SJCRH30 (cell line): ENCODE measurements at places on chromosomes 1 and 21.

GRCh38 chr1:236522937-236523703 is 662 bp upstream of the LGALS8 start:
- H3K4me3 ChIP-seq: peak overlapping the region; percentile 58
- no peaks in the 10 kb centered on the region for H3K36me3 ChIP-seq
- H3K27ac ChIP-seq: peak overlapping the region; percentile 40; the same call in 1 of the 2 replicates
- DNase-seq: no peak
- H3K4me1 ChIP-seq: peaks cover 2% of the 10 kb centered on the region; the same call in 1 of the 2 replicates

GRCh38 chr21:45064618-45065399 is 9.6 kb upstream of the ADARB1 start:
- H3K4me1 ChIP-seq: peaks cover 7% of the 10 kb centered on the region
- no peak overlapping the region for H3K27ac ChIP-seq
- no peaks in the 10 kb centered on the region for H3K27me3 ChIP-seq
- no peak for DNase-seq
- no peak overlapping the region for H3K4me3 ChIP-seq

- H3K27ac ChIP-seq: peak overlapping the region; percentile 67
- peak; percentile 94 for DNase-seq
- H3K4me1 ChIP-seq: peaks cover 54% of the 10 kb centered on the region
- H3K27me3 ChIP-seq: no peaks in the 10 kb centered on the region
- no peak overlapping the region for H3K4me3 ChIP-seq
Observed at GRCh38 chr1:114750780-114751179, 7.0 kb downstream of the CSDE1 start.

DNA sequence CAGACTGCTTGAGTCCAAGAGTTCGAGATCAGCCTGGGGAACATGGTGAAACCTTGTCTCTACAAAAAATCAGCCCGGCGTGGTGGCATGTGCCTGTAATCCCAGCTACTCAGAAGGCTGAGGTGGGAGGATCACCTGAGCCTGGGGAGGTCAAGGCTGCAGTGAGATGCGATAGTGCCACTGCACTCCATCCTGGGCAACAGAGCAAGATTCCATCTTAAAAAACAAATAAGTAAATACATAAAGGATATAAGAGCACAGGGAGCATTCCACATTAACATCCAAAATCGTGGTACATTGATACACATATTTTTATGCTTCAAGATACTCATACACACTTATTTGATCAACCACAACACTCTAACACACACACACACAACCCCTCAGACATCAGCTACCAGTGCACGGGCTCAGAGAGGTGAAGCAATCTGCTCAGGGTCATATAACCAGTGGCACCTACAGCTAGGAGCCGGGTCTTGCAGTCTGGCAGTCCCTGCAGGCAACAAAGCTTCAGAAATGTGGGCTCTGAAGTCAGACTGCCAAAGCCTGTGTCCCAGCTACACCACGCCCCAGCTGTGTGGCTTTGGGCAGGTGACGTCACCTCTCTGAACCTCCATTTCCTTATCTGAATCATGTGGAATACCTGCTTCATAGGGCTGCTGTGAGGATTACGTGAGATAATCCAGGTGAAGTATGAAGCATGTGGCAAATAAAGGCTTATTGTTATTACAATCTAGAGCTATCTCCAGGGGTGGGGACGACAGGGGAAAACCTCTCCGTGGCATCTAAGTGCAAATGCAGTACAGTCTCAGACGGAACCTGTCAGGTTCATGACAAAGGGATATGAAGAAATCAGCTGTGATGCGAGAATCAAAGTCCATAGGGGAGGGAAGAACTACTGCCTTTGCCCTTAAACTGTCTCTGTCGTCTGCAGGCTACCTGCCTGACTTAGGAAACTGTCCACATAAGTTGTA is 4.8 kb upstream of the CRYBG2 start:
- H3K27ac ChIP-seq: no peak overlapping the region
- no peaks in the 10 kb centered on the region for H3K36me3 ChIP-seq
- H3K27me3 ChIP-seq: peaks cover 36% of the 10 kb centered on the region
- H3K4me3 ChIP-seq: no peak overlapping the region
- H3K4me1 ChIP-seq: no peaks in the 10 kb centered on the region

DNA sequence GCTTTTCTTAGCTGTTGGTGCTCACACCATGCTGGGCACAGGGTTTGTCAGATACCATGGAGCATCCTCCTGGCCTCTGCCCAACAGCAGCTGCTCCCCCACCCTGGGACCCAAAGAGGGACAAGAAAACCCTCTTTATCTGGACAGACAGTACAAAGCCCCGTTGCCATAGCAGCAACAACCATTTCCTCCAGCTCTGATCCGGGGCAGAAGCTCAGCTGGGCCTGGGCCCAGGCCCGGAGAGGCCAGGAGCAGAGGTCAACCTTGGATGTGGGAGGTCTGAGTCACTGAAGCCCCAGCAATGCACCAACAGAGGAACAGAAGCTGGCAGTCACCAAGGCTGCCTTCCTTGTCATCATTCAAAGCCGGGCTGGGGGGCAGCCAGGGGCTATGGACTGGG is 228.4 kb upstream of the POU3F1 start:
- H3K27me3 ChIP-seq: peaks cover 5% of the 10 kb centered on the region; the same call in 1 of the 2 replicates
- no peaks in the 10 kb centered on the region for H3K4me1 ChIP-seq
- H3K4me3 ChIP-seq: no peak overlapping the region
- no peak overlapping the region for H3K27ac ChIP-seq
- H3K36me3 ChIP-seq: no peaks in the 10 kb centered on the region
- no peak for DNase-seq

GRCh38 chr1:245272676-245273075 is 117.9 kb downstream of the KIF26B start:
- H3K4me1 ChIP-seq: no peaks in the 10 kb centered on the region
- DNase-seq: no peak
- no peak overlapping the region for H3K4me3 ChIP-seq
- H3K27ac ChIP-seq: no peak overlapping the region

- H3K36me3 ChIP-seq: no peaks in the 10 kb centered on the region
- no peaks in the 10 kb centered on the region for H3K27me3 ChIP-seq
- H3K4me1 ChIP-seq: peaks cover 5% of the 10 kb centered on the region; the same call in 1 of the 2 replicates
- H3K27ac ChIP-seq: no peak overlapping the region
- no peak overlapping the region for H3K4me3 ChIP-seq
- no peak for DNase-seq
Observed at GRCh38 chr1:174818014-174818616, 181.6 kb upstream of the CACYBP start.

- H3K4me1 ChIP-seq: peaks cover 10% of the 10 kb centered on the region
- no peak overlapping the region for H3K4me3 ChIP-seq
- no peaks in the 10 kb centered on the region for H3K36me3 ChIP-seq
- H3K27ac ChIP-seq: no peak overlapping the region
- H3K27me3 ChIP-seq: peaks cover 25% of the 10 kb centered on the region
Observed at GRCh38 chr1:210237981-210238380, 5.4 kb downstream of the SERTAD4 start.

DNA sequence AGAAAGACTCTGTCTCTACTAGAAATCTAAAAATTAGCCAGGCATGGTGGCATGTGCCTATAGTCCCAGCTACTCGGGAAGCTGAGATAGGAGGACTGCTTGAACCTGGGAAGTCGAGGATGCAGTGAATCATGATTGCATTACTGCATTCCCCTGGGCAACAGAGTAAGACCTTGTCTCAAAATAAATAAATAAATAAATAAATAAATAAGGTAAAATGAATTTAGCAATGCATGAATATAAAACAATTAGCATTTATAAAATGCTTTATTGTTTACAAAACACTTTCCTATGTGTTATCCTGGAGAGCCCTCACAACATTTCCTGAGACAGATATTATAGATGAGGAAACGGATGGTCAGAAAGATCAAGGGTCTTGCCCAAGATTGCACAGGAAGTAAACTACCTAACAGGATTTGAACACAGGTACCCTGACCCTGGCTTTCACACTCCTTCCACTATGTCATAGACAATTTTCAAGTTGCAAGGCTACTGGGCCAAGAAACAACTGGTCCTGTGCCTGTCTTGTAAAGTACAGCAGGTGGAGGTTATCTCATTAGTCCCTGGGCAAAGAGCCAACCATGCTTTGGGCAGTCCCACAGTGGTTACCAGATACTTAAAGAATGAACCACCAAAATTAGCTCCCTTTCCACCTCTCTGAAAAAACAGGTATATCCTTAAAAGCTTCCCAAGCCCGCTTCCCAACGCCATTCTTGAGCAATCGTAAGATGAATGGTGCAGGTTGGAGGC is 15.4 kb upstream of the VSIG8 start:
- DNase-seq: peak; percentile 52
- H3K36me3 ChIP-seq: no peaks in the 10 kb centered on the region
- H3K4me1 ChIP-seq: peaks cover 8% of the 10 kb centered on the region; the same call in 1 of the 2 replicates
- no peak overlapping the region for H3K4me3 ChIP-seq

- no peaks in the 10 kb centered on the region for H3K36me3 ChIP-seq
- H3K27ac ChIP-seq: no peak overlapping the region
- no peaks in the 10 kb centered on the region for H3K27me3 ChIP-seq
- H3K4me3 ChIP-seq: no peak overlapping the region
- no peak for DNase-seq
Observed at GRCh38 chr1:212825798-212826452, 21.5 kb downstream of the SPATA45 start.

DNA sequence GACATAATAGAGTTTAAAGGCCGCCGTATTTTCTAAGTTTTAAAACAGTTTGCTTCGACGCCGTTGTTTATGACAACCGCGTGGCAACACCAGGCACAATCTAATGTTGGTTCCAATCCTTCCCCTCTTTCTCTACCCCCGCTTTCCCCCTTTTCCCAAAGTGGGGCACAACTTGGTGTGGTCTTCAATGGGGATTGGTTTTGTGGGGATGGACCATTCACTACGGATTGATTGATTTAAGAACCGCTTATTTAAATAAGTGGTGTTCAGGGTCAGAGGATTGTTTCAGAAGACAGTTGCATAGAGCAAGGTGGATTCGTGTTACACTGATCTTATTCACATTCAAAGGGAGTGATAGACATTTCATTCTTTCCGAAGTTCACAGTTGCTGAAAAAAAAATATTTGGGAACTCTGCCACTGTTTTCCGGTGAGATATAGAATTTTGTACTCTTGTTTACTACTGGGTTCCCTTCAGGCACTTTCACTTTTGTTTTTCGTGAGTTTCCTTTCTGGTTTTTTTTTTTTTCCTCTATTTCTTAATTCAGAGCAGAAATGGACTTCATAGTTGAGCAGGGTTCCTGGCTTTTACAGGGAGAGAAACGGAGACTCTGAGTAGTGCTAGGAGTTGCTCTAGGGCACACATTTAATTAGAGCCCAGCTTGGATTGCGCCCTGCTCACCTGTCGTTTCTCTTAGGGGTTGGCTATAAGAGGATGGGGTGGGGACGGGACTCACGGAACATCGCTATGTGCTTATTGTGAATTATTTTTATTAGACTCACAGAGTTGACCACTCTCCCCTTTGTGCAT is 79.6 kb upstream of the AK4 start:
- H3K36me3 ChIP-seq: no peaks in the 10 kb centered on the region
- H3K27ac ChIP-seq: no peak overlapping the region; the same call in 1 of the 2 replicates
- H3K4me1 ChIP-seq: peaks cover 11% of the 10 kb centered on the region
- H3K27me3 ChIP-seq: no peaks in the 10 kb centered on the region
- peak overlapping the region; percentile 73 for H3K4me3 ChIP-seq
- no peak for DNase-seq

GRCh38 chr1:69312055-69312732 is 255.5 kb upstream of the LRRC7 start:
- H3K27ac ChIP-seq: no peak overlapping the region
- H3K4me1 ChIP-seq: no peaks in the 10 kb centered on the region
- peaks cover 4% of the 10 kb centered on the region; the same call in 1 of the 2 replicates for H3K27me3 ChIP-seq
- DNase-seq: no peak
- H3K4me3 ChIP-seq: no peak overlapping the region

- no peak overlapping the region for H3K27ac ChIP-seq
- DNase-seq: no peak
- peaks cover 9% of the 10 kb centered on the region for H3K4me1 ChIP-seq
- H3K4me3 ChIP-seq: no peak overlapping the region
- H3K27me3 ChIP-seq: no peaks in the 10 kb centered on the region
- no peaks in the 10 kb centered on the region for H3K36me3 ChIP-seq
Observed at GRCh38 chr1:172179918-172180317, 240.6 kb upstream of the C1orf105 start.

- H3K4me1 ChIP-seq: no peaks in the 10 kb centered on the region
- H3K27ac ChIP-seq: no peak overlapping the region
- H3K36me3 ChIP-seq: no peaks in the 10 kb centered on the region
- H3K27me3 ChIP-seq: peaks cover 15% of the 10 kb centered on the region
Observed at GRCh38 chr21:8991968-8992621, 1529.3 kb upstream of the TPTE start.

DNA sequence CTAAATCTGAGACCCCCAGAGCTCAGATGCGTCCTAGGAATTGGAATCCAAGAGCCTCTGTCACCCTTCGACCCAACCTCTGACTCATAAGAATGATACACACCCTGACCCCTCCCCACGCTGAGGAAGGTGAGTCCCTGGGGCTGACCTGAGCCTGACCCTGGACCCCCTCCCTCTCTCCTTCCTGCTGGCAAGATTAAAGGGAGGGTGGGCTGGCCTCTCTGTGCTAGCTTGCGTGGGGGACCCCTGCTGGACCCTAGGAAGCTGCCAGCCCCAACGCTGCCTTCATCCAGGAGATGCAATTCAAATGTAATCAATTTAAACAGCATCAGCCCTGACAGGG is 627 bp downstream of the PLEKHA6 start:
- no peak overlapping the region; the same call in 1 of the 2 replicates for H3K27ac ChIP-seq
- H3K4me3 ChIP-seq: peak overlapping the region; percentile 30
- DNase-seq: no peak
- H3K27me3 ChIP-seq: no peaks in the 10 kb centered on the region; the same call in 1 of the 2 replicates

- H3K4me1 ChIP-seq: peaks cover 22% of the 10 kb centered on the region
- no peak for DNase-seq
- H3K27ac ChIP-seq: no peak overlapping the region
Observed at GRCh38 chr1:22839806-22840205, 129.2 kb downstream of the EPHB2 start.

GRCh38 chr1:40932006-40932405 is 47.5 kb upstream of the CTPS1 start:
- H3K27ac ChIP-seq: no peak overlapping the region
- H3K4me3 ChIP-seq: no peak overlapping the region

DNA sequence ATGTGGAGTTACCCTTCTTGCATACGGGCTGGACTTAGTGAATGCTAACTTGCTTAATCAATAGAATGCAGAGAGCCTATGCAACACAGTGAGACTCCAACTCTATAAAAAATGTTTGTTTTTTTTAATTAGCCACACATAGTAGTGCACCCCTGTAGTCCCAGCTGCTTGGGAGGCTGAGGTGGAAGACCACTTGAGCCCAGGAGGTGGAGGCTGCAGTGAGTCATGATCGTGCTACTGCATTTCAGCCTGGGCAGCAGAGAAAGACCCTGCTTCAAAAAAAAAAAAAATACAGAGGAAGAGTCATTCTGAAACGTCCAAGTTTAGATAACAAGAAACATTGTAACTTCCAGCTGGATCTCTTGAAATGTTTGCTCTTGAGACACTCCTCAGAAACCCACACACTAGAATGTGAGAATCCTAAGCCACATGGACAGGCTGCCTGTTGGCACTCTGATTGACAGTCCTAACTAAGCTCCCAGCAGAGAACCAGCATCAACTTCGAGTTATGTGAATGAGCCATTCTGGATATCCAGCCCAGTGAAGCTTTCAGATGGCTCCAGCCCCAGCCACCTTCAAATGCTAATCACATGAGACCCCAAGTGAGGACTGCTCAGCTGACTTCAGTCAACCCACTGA is 20.0 kb upstream of the CAP1 start:
- H3K4me1 ChIP-seq: no peaks in the 10 kb centered on the region
- DNase-seq: peak; percentile 32
- no peaks in the 10 kb centered on the region for H3K27me3 ChIP-seq
- H3K4me3 ChIP-seq: no peak overlapping the region

- DNase-seq: no peak
- no peak overlapping the region for H3K27ac ChIP-seq
- H3K27me3 ChIP-seq: no peaks in the 10 kb centered on the region
- no peaks in the 10 kb centered on the region for H3K36me3 ChIP-seq
- peaks cover 30% of the 10 kb centered on the region for H3K4me1 ChIP-seq
Observed at GRCh38 chr1:16183179-16183578, 27.3 kb upstream of the EPHA2 start.
